Left cardiac atrium (tissue), 4 donors: ENCODE measurements at places on chromosomes 7 and 10. TPM values are rescaled to one million over a fixed set of nuclear protein-coding genes. Genes with fewer than 3 reads are reported as not detected.

DNA sequence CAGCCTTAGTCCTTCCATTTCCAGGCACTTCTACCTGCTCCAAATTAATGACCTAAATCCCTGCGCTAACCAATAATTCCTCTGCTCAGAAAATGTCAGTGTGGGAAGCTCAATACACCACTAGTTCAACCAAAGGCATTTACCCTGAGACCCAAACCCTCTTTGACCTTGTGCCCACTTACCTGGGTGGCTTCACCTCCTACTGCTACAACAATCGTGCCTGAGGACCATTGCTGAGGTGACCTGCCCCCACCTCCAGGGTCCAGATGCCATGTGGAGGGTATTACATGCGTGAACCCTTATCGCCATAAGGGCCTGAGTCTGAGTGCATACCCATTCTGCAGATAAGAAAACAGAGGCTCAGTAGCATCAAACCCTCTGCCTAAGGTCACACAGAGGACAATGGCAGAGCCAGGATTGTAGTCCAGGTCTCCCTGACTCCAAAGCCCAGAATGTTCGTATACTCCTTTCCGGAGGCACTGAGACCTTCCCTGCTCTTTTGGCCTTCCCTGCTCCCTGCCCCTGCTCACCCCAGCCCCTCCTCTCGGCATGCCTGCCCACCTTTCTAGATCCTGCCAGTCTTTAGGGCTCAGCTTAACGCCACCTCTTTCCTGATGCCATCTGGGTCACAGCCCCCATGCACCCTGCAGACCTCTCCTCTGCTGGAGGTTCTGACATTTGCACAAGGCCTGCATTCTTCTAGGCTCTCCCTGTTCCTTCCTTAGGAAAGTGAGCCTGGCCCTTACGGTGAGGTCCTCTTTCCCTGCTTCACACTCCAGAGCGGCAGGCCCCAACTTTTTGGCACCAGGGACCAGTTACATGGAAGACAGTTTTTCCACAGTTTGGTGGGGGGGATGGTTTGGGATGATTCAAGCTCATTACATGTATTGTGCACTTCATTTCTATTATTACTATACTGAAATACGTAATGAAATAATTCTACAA, 94.9 kb downstream of the CHST15 start:
- no peak for DNase-seq

DNA sequence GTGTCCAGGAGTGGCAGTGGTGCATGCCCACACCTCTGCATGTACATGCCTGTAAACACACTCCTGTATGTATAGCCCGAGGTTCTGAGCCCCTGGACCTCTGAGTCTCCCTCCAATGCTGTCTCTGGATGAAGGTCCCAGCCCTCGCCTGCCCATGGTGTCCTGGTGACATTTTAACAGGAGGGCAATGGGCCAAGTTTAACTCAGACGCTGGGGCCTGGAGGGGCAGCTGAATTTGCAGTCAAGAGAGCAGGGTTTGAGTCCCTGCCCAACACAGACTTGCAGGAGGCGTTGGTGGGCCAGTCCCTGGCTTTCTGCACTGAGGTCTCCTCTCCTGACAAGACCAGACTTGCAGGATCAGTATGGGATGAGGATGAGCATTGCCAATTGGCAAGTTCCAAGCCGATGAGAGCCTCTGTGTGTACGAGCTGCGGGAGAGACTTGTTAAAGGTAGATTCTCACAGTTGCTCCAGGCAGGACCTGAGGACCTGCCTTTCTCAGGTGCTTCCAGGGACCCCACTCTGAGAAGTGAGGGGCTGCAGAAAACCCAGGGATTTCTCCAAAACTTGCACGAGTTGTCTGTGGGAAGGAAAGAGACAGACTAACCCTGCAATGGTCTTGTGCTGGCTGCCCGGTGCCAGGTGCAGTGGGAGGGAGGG, 141.9 kb downstream of the ELFN1 start:
- no peak for DNase-seq

- peak; percentile 40 for DNase-seq
Measured at GRCh38 chr10:35191523-35191922, 64.9 kb downstream of the CREM start.

DNA sequence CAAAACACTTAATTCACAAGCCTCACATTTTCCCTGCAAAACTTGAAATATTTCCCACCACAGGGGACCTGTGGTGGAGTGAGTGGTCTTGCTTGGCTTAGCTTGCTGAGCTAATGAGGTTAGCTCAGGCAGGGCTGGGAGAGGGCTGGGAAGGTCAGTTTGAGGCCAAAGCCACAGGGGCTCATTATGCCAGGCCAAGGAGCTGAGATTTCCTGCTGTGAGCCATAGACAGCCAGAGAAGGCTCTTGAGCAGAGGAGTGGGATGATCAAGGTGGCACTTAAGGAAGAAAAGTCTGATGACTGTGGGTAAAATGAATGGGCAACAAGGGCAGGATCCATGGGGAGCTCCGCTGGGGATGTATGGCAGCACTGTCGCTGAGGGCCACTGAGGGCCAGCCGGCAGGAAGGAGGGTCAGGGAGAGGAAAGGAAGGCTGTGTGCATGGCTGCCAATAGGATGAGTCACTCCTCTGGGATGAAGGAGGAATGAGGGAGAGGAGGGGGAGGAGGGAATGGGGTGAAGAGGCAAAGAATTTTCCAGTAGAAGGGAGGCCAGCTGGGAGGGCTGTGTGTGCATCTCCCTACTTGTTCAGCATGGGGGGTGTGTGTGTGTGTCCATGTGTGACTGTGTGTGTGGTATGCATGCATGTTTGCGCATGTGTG, 18.7 kb upstream of the ZNF488 start:
- DNase-seq: peak; percentile 64

DNA sequence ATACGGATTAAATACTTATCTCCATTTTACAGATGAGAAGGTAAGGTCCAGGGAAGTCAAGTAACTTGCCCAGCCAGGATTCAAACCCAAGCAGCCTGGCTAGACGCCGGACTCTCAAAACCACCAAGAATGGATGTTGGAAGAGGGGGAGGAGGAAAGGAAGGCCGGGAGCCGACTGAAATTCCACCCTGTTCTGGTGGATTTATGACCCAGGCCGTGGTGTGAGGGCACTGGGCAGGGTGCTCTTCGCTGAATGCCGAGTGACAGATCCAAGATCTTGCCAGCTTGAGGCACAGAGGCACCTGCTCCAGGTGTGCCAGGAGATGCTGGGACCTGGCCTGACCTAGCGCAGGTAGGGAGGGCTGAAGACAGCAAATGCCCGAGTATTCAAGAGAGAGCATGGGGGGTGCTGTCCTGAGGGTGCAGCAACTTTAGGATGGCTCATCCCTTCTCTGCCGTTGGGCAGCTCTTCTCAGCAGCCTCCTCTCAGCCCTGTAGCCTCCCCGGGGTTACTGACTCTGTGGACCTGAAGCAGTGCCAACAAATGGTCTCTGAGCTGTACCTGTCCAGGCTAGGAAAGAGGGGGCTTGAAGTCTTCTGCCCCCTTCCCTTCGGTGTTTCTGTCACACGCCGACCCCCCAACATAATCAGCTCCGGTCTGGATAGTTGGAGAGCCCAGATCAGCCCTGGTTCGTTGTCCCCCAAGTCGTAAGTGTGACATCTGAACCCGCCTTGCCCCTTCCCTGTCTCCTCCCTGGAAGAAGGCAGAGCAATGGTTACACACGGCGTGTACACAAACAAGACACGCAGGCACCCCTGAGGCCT, 713 bp downstream of the LOXL4 start:
- no peak for DNase-seq

GRCh38 chr7:17159500-17160037, 138.9 kb upstream of the AHR start:
- DNase-seq: no peak

DNA sequence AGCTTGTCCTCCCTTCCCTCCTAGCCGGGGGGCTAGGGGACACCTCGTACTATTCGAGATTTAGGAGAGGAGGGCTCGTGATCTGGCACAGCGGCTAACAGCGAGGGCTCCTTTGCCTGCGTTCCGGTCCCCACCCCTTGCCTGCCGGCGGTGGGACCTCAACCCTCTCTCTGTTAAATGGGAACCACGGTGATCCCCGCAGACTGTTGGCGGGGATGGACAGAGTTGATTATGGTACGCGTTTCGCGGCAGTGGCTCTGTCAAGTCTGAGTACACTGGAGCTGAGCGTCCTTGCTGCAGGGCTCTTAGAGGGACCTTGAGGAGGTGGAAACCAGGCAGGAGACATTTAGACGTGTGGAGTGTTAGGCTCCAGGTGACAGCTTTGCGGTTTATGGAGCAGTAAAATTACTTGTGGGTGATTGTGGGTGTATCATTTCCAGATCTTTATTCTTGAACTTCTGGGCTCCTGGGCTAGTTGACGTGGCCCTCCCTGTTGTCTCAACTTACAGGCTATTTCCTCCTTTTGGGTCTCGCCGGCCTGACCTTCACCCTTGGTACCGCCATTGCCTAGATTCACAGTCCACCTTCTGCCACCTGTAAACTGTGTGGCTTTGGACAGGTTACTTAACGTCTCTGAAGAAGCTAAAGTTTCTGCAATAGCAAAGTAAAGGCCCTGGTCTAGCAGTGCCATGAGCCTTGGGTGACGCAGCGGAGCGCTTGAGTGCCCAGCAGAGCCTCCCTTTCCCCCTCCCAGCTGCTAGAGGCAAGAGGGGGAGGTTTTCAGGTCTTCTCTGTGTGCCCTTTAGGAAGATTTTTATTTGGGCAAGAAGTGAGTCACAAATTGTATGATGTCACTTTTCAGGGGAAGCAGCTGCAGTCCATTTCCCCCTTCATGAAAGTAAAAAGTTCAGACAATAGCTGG, 739 bp downstream of the CASP7 start:
- DNase-seq: peak; percentile 45

The GPR37 gene
- total RNA-seq: 0.24 TPM

GRCh38 chr7:107029764-107030286, 14.7 kb upstream of the PRKAR2B start:
- no peak for DNase-seq
